ENCODE measurements at places on chromosomes 12 and 14. TPM values are rescaled to one million over a fixed set of nuclear protein-coding genes. Genes with fewer than 3 reads are reported as not detected.

CEP83 gene
- 9.3 TPM for total RNA-seq

KRT4 gene
- not detected for total RNA-seq

SLC35F4 gene
- not detected for total RNA-seq

ARHGAP5 gene
- total RNA-seq: 20.7 TPM

STAB2 gene
- not detected for total RNA-seq

NPAS3 gene
- total RNA-seq: 0.41 TPM

IL23A gene
- total RNA-seq: 1.8 TPM

CEBPE gene
- not detected for total RNA-seq

TEX52 gene
- not detected for total RNA-seq

TAS2R10 gene
- not detected for total RNA-seq

Measured in A172 (cell line).